ENCODE measurements at places on chromosomes 2 and 18. TPM values are rescaled to one million over a fixed set of nuclear protein-coding genes. Genes with fewer than 3 reads are reported as not detected.

DNA sequence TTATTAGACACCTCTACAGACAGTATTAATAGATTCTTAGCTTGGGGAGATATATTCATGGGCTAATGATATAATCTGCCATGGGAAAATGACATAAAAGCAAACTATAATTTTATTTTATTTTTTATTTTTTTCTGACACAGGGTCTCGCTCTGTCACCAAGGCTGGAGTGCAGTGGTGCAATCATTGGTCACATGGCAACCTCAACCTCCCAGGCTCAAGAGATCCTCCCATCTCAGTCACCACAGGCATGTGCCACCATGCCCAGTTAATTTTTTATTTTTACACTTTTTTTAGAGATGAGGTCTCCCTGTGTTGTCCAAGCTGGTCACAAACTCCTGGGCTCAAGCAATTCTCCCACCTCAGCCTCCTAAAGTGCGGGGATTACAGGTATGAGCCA is 39.3 kb downstream of the RTN4 start:
- H3K4me1 ChIP-seq, result peaks cover 7% of the 10 kb centered on the region
- H3K27ac ChIP-seq, result peak overlapping the region; percentile 68

GRCh38 chr2:47304654-47305053 is 98.3 kb upstream of the MSH2 start:
- H3K27ac ChIP-seq, result no peak overlapping the region
- DNase-seq, result no peak
- no peaks in the 10 kb centered on the region for H3K36me3 ChIP-seq
- H3K4me1 ChIP-seq, result peaks cover 15% of the 10 kb centered on the region
- no peaks in the 10 kb centered on the region for H3K27me3 ChIP-seq
- H3K4me3 ChIP-seq, result no peak overlapping the region

The GPR45 gene
- not detected for total RNA-seq

DNA sequence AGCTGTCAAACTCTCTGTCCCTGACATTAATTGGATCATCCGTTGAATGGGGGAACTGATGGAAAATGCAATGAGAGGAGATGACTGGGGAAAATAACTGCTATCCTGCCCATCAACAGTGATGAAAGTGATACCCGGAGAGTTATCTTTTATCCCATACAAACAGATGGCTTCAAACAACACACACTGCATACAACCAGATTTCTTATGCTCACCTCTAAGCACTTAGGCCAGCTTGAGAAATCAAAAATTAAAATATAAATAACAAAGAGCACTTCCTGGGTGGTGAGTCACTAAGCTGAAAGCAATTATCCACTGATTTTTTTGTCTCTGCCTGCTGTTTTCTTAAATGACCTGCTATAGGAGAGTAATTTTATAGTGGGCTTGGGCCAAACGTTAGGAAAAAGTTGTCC is 237.6 kb upstream of the RGPD4 start:
- no peaks in the 10 kb centered on the region for H3K36me3 ChIP-seq
- no peak overlapping the region for H3K27ac ChIP-seq
- no peaks in the 10 kb centered on the region for H3K4me1 ChIP-seq
- DNase-seq, result no peak
- no peaks in the 10 kb centered on the region for H3K27me3 ChIP-seq

GRCh38 chr2:226683196-226683595 is 116.4 kb downstream of the IRS1 start:
- no peak overlapping the region for H3K27ac ChIP-seq
- peaks cover 3% of the 10 kb centered on the region for H3K27me3 ChIP-seq
- H3K36me3 ChIP-seq, result no peaks in the 10 kb centered on the region
- DNase-seq, result no peak
- H3K4me1 ChIP-seq, result no peaks in the 10 kb centered on the region

- H3K4me3 ChIP-seq, result no peak overlapping the region
- no peak overlapping the region for H3K27ac ChIP-seq
- no peaks in the 10 kb centered on the region for H3K36me3 ChIP-seq
- H3K4me1 ChIP-seq, result no peaks in the 10 kb centered on the region
- no peak for DNase-seq
- H3K27me3 ChIP-seq, result no peaks in the 10 kb centered on the region
Measured at GRCh38 chr2:209682646-209683045, 89.0 kb upstream of the UNC80 start.

GRCh38 chr2:178589335-178589734 is 109.1 kb downstream of the PLEKHA3 start:
- H3K4me3 ChIP-seq, result no peak overlapping the region
- no peaks in the 10 kb centered on the region for H3K36me3 ChIP-seq
- DNase-seq, result no peak

The ASPRV1 gene
- total RNA-seq, result 1.9 TPM

DNA sequence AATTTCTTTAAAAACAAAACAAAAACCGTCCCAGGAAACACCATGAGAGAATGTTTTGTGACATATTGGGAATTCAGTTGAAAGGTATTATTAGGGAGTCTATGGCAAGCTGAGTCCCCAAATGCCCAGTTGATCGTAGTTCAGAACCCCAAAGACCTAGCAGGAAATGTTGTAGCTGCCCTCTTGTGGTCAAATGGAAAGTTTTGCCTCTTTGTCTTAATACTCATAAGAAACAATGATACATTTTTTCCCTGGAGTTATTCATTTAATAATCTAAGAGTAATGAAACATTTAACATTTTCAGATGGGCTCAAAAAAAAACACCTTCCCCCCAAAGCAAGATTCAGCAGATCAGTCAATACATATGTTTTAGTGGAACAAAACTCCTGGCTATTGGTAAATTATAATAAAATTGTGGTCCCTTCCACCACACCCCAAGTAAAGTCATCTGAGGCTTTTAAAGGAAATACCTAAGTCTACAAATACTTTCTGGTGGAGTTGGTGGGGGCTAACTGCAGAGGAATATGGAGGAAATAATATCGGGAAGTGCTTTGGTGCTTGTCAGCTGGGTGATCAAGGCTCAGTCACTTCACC is 37.8 kb upstream of the EFEMP1 start:
- H3K27me3 ChIP-seq, result no peaks in the 10 kb centered on the region
- H3K4me1 ChIP-seq, result no peaks in the 10 kb centered on the region
- peak; percentile 2 for DNase-seq
- no peaks in the 10 kb centered on the region for H3K36me3 ChIP-seq
- H3K27ac ChIP-seq, result no peak overlapping the region

GRCh38 chr18:61679836-61680235 is 213.0 kb downstream of the RNF152 start:
- no peaks in the 10 kb centered on the region for H3K36me3 ChIP-seq
- no peak for DNase-seq
- H3K27ac ChIP-seq, result no peak overlapping the region
- H3K4me3 ChIP-seq, result no peak overlapping the region

- no peak for DNase-seq
- H3K4me1 ChIP-seq, result no peaks in the 10 kb centered on the region
- H3K27me3 ChIP-seq, result no peaks in the 10 kb centered on the region
- no peak overlapping the region for H3K27ac ChIP-seq
- no peak overlapping the region for H3K4me3 ChIP-seq
Measured at GRCh38 chr2:238696331-238696730, 151.6 kb upstream of the TWIST2 start.

DNA sequence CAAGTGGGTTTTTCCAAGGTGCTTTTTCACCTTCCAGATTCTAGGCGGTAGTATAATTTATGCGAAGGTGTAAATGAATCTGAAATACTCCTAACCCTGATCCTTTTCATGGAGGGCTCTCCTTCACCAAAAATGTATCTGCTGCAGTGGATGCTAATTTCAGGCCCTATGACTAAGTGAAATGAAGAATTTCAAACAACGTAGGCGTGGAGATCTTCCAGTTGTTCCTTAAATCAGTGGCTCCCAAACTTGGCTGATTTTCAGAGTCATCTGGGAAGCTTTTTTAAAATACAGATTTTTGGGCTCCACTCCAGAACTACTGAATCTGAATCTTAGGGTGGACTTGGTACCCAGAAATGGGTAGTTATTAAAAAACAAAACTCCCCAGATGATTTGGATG is 5.5 kb downstream of the GCKR start:
- DNase-seq, result no peak
- H3K36me3 ChIP-seq, result no peaks in the 10 kb centered on the region
- H3K27me3 ChIP-seq, result peaks cover 3% of the 10 kb centered on the region

The SERPINB5 gene
- total RNA-seq, result not detected

DNA sequence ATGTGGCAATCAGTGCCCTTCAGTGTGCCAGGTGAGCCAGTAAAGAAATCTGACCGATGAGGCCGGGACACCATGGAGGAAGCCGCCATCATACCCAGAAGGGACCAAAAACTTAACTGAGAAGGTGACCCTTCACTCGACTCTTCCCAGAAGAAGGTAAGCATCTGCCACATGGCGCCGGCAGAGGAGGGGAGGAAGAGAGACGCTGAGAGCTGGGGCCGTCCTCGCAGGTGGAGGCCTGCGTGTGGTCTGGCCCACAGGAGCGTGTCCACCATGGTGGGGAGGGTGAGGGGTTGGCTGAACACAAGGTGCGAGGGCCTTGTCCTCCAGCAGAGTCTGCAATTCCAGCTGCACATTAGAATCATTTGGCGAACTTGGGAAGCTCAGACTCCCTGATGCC is 513.1 kb upstream of the RAB6C start:
- no peak for DNase-seq
- H3K36me3 ChIP-seq, result no peaks in the 10 kb centered on the region
- H3K4me1 ChIP-seq, result no peaks in the 10 kb centered on the region
- no peaks in the 10 kb centered on the region for H3K27me3 ChIP-seq
- no peak overlapping the region for H3K4me3 ChIP-seq

DNA sequence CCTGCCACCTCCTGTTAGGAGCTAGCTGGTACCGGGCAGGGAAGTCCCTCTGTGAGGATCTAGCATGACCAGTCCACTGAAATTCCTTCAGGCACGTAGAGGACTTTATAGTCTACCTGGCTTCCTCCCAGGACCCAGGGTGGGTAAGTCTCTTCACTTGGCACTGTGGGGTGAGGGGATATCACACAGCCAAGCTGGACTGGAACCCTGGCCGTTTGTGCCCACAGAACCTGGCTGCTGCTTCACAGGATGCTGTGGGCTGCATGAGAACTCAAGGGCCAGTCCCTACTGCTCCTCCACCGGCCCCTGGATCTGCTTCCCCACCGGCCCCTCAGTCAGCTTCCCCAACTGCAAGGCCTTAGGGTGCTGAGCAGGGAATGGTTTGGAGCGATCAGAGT is 35.8 kb downstream of the HS1BP3 start:
- no peaks in the 10 kb centered on the region for H3K27me3 ChIP-seq
- no peak overlapping the region for H3K27ac ChIP-seq
- peaks cover 15% of the 10 kb centered on the region for H3K4me1 ChIP-seq
- H3K4me3 ChIP-seq, result no peak overlapping the region

GRCh38 chr2:143442193-143442592 is 313.0 kb downstream of the ARHGAP15 start:
- H3K36me3 ChIP-seq, result peaks cover 13% of the 10 kb centered on the region
- H3K27me3 ChIP-seq, result no peaks in the 10 kb centered on the region
- H3K27ac ChIP-seq, result no peak overlapping the region
- H3K4me3 ChIP-seq, result no peak overlapping the region
- H3K4me1 ChIP-seq, result no peaks in the 10 kb centered on the region

The SLC5A7 gene
- total RNA-seq, result not detected

- H3K4me1 ChIP-seq, result peaks cover 27% of the 10 kb centered on the region
- peak overlapping the region; percentile 7 for H3K27ac ChIP-seq
- no peaks in the 10 kb centered on the region for H3K36me3 ChIP-seq
- H3K27me3 ChIP-seq, result no peaks in the 10 kb centered on the region
Measured at GRCh38 chr18:23498117-23498516, 5.2 kb upstream of the RMC1 start.

The BOLL gene
- total RNA-seq, result not detected

Data from natural killer cell (primary cell).